ENCODE measurements at places on chromosomes 7 and 10.

DNA sequence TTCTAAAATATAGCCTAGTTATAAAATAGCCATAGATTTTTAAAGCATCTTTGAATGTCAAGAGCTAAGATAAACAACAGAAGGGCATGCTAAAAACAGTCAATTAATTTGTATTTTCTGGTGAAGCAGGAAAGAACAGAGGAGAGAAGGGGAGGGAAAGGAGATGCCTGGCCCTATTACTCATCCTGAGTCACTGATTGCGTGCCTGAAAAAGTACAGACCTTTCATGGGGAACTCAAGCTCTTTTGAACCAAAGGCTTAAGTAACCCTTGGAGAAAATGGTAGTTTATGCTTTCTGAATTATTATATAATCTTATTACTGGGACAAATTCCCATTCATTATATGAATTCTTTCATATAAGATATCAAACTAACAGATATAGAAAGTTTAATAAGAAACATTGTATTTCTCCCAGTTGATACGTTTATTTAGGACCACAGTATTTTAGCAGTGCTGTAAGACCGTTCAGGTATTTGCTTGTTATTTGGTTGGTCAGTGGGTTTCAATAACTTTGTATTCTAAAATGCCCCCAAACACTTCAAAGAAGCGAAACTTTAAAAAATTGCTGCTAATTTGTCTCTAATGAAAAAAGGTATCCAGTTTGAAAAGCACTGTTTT, 151.3 kb downstream of the HGF start:
- no peak for DNase-seq

- no peak for DNase-seq
Measured at GRCh38 chr10:132946806-132947546, 4.6 kb upstream of the CFAP46 start.

DNA sequence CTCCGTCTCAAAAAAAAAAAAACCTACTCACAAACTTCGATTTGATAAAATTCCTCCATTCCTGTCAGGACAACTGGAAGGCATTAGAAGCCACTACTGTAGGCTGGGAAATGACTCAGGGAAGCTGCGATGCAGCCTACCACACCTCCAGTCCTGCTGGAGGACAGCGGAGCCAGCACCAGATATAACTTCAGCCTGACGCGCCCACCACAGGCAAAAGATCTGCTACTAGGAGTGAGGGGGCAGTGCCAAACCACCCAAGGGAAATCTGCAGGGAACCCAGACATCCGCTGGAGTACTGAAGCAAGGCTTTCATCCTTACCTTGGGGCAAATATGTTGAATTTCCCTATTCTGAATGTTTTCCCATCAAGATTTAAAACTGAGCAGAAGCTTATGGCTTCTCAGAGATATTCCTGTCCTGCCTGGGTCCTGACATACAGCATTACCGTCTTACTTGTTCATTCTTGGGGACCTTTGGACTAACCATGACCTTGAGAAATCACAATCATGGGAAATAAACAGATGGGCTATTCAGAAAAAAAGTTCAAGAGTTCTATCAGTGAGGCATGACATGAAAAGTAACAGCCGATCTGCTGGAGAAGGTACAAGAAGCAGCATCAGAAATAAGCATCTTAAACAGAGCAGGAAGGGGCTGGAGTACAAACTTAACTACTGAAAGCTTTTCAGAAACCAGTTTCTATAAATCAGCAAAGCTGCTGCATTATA, 20.4 kb downstream of the BCCIP start:
- DNase-seq, result no peak

GRCh38 chr7:150942001-150942590, 36.0 kb downstream of the KCNH2 start:
- DNase-seq, result no peak

DNA sequence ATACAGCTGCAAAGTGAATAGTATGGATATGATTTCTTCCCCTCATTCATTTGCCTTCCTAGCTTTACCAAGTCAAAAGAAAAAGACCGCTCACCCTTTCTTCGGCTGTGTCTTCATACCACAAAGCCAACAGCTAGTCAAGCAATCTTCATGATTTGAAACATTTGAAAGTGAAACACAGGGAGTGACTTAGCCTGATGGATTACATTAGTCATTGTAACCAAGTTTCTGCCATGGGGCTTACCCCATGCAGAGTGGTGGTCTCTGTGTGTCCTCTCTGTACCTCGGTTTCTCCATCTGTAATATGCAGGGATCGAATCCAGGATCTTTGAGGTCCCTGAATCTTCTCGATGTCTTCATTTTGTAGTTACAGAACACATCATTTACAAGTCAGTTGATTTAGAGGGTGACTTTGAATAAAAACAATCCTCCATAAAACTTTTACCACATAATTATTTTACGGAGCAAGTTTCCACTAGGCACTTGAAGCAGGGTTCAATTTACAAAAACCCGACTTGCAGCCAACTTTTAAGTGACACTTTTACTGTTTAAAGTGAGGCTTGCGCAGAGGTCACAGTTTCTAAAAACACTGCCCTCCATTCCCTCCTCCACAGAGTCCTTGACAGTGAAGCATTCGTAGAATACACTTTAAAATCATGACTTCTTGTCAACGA, 2.2 kb upstream of the LGI1 start:
- no peak for DNase-seq

DNA sequence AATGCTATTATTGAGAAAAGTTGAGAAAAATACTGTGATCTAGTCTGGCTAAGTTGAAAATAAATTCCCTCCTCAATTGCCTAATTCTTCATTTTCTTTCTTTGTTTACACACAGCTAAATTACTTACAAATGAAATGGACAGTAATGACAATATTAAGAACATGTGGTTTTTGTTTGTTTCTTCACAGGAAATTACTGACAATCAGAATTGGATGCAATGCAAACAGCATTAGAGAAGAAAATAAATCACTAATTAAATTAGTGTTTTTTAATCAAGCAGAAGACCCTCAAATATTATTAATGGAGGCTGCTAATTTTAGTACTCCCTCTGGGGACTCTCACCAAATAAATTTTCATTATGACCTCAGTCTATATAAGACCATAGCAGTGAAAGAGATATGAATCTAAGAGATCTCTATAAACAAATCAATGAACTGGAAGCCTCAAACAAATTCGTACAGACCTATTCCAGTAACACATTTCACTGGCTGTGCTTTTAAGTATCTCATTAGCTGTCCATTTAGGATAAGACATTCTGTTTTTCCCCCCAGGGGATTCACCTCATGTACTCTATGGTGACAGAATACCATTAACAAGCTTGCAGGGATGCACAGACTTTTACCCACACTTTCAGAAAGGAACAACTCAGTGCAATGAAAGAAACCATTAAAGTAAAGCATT, 202.0 kb upstream of the DGKB start:
- no peak for DNase-seq

GRCh38 chr7:142331941-142332340, 74.1 kb upstream of the PRSS58 start:
- DNase-seq, result no peak

- no peak for DNase-seq
Measured at GRCh38 chr7:40356871-40357709, 222.3 kb downstream of the SUGCT start.

DNA sequence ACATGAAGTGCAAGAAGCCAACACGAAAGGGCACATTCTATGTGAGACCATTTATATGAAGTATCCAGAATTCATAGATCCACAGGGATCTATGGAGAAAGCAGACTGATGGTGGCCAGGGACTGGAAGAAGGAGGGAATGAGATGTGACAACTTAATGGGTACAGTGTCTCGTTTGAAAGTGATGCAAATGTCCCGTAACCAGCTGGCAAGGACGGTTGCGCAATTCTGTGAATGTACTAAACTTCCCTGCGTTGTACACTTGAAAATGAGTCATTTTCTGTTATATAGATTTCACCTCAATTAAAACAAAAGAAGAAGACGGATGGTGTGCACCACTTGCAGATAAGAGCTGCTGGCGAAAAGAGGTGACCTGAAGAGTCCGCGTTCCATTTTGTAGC, 861.1 kb downstream of the TYW1 start:
- DNase-seq, result no peak

DNA sequence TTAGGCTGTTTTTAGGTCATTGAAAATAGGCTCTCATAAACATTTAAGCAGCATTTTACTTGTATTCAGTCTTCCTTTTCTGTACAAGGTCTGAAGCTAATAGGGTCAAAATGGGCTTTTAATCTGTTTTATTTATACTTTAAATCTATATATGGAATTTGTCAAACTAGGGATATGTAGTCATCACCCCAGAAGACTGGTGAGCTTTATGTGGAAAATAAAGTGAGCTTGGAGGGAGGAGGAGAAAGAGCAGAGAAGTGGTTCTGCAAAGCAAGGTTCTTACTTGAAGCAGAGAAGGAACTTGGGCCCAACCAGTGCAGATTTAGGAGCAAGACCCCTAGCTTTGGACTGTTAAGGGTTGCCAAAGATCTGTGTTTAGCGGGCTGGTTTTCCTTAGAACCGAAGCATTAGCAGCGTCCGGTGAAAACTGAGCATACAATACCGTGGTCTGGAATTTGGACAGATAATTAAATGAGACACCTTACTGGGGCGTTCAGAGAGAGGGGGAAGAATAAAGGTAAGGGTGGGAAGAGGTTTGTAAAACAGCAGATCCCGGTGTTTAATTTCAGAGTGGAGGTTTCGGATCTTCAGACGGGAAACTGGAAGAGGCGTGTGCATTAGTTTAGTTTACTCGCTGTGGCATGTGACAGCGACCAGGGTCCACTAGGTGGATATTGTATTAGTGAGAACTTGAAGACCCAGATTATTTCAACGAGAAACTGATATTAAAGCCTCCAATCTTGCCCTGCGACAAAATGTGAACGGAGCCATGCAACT, 2.4 kb downstream of the BAMBI start:
- no peak for DNase-seq

DNA sequence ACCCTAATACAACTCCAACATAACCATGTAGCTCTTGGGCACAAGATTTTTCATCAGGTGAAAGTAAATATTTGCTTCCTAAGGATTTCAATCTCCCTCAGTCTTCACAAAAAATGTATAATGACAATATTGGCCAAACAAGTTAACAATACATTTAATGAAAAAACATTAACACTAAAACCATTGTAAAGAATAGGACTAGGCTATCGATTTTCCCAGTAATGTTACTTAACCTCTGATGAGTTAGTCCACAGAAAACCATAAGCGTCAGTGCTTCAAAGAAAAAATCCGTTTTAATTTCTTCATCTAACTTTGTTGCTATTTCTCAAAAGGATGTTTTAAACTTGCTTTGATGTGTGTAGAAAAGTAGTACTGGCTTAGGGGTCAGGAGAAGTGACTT, 1.2 kb downstream of the ZNF33B start:
- no peak for DNase-seq

DNA sequence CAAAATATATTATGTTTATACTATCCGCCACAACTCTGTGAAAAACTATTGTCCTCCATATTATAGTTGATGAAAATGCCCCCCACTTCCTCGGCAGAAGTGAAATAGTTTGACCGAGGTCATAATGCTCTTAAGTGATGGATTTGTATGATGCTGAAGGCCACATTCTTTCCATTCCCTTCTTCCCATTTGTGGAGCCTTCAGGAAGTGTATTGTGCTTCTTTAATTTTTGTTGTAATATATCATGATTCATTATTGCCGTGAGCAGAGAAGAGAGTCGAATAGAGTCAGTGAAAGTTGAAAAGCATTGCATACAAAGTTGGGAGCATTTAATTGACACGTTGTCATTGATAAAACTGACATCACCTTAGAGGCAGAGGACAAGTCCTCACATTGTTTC, 460.3 kb downstream of the SUGCT start:
- DNase-seq, result no peak

DNA sequence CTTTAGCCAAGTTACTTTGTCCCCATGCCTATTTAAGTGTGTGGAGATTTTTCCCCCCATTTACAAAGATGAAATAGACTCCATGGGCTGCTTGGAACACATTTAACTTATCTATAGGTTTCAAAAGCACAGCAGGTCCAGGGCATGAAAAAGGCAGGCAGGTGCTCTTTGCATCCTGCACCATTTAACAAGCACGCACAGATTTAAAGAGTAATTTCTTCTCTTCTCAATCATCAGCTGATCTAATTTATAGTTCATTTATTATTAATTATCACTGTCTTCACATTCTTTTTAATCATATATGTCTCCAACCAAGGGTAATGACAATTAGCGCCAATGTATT, 156.8 kb downstream of the CACNA2D1 start:
- no peak for DNase-seq

GRCh38 chr7:117064688-117065087, 111.4 kb downstream of the ST7 start:
- no peak for DNase-seq
